ENCODE measurements at places on chromosomes 1 and 21. TPM values are rescaled to one million over a fixed set of nuclear protein-coding genes. Genes with fewer than 3 reads are reported as not detected.

DNA sequence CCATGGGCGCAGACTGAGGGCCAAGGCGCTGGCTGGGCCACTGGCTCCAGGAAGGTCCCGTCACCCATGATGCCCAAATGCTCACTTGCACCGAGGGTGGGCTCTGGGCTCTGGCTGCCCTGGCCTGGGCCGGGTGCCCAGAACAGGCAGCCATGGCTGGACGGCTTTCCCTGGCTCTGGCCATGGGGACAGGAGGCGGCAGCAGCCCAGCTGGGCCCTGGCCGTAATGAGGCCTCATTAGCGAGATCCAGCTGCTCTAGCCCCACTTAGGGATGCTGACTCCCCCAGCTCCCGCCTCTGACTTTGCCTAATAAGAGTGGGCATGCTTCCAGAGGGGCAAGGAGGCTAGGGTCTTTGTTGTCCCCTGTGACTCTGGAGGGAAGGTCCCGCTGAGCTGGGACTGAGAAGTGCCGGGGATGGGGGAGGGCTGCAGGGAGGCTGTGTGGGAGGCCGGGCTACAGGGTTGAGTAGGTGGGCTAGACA, 11.8 kb downstream of the SLC6A9 start:
- peak; percentile 45 for DNase-seq
- peak overlapping the region; percentile 16 for H3K27ac ChIP-seq
- H3K27me3 ChIP-seq: no peaks in the 10 kb centered on the region
- H3K4me1 ChIP-seq: peaks cover 20% of the 10 kb centered on the region
- no peak overlapping the region for H3K4me3 ChIP-seq
- H3K36me3 ChIP-seq: no peaks in the 10 kb centered on the region

GRCh38 chr21:25324666-25325065, 282.6 kb downstream of the MRPL39 start:
- H3K27me3 ChIP-seq: no peaks in the 10 kb centered on the region
- no peak for DNase-seq
- H3K27ac ChIP-seq: no peak overlapping the region

DNA sequence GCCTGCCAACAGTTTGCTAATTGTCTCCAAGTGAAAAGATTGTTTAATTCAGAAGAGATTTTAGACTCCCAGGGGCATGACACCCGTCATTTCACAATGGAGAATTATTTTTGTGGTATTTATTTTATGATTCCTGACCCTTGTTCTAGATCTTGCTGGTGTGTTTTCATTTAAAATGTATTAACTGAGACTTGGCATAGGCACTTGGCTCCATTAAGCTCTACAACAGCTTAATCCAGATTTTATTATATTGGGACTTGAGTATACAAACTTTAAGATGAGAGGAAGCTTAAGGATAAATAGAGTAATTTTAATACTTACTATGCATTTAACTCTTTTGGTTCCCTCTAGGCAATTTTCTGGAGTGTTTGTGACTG, 101.3 kb upstream of the KCNE2 start:
- DNase-seq: no peak
- H3K4me1 ChIP-seq: no peaks in the 10 kb centered on the region
- no peak overlapping the region for H3K27ac ChIP-seq
- no peak overlapping the region for H3K4me3 ChIP-seq
- H3K27me3 ChIP-seq: no peaks in the 10 kb centered on the region

- H3K4me1 ChIP-seq: peaks cover 13% of the 10 kb centered on the region
- no peak overlapping the region for H3K4me3 ChIP-seq
- no peak for DNase-seq
- H3K27me3 ChIP-seq: no peaks in the 10 kb centered on the region
- no peaks in the 10 kb centered on the region for H3K36me3 ChIP-seq
- H3K27ac ChIP-seq: no peak overlapping the region
Measured at GRCh38 chr1:100455478-100456072, 82.4 kb upstream of the GPR88 start.

- no peak for DNase-seq
- H3K27ac ChIP-seq: no peak overlapping the region
- H3K27me3 ChIP-seq: no peaks in the 10 kb centered on the region
- peaks cover 27% of the 10 kb centered on the region for H3K36me3 ChIP-seq
- peaks cover 15% of the 10 kb centered on the region for H3K4me1 ChIP-seq
Measured at GRCh38 chr1:156012051-156012817, 8.5 kb downstream of the SSR2 start.

DNA sequence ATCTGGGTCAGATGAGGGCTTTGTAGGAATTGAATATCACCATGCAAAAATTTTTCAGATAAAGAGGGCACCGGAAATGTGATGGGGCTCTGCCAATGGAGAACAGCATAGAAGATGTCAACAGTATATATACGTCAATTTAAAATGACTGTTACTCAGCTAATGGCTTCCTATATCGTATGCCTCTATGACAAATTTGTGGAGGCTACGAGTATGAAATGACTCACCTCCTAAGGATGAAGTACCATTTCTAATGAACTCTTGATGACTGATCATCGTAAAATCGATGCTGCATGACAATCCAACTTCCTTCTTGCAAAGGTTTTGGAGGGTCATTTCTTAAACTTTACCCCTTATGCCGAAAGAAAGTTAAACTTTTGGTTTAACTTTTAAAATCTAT, 450.3 kb upstream of the ZP4 start:
- no peak overlapping the region for H3K27ac ChIP-seq
- H3K27me3 ChIP-seq: no peaks in the 10 kb centered on the region
- no peaks in the 10 kb centered on the region for H3K4me1 ChIP-seq
- no peak overlapping the region for H3K4me3 ChIP-seq
- H3K36me3 ChIP-seq: peaks cover 2% of the 10 kb centered on the region

DNA sequence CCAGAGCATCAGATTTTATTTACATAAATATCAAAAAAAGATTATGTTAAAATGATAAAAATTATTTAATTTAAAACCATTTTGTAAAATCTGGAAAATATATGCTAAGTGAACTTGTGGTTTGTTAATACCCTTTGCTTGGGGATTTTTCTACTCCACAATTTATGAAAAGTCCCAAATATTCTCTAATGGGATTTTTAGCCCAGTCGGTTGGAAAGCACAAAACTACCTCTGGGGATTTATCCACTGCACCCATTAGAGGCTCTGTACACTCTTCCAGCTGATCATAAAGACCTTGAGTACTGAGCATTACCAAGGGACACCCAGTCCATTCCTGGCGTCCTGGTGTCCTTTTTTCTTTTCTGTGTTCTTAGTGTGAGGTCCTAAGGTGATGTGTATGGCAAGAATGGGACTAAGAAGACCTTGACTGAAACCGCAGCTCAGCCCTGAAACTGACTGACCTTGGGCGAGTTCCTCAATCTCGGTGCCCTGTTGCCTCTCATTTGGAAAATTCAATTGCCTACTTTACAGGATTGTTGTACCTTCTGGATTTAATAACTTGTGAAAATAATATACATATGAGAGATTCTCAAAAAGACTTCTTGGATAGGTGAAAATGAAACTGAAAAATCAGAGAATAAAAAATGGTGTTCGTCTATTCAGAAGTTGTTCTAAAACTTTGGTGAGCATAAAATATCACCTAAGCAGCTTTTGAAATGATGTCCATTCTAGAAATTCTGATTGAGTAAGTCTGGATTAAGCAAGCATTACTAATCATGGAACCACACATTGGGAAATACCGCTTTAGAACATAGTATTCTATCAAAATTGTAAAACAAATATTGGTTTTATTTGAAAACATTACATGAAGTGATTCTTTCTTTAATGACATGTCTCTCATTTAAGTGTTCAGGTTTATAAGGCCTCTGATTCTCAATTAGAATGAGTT, 21.5 kb upstream of the SAMSN1 start:
- no peaks in the 10 kb centered on the region for H3K36me3 ChIP-seq
- H3K27ac ChIP-seq: no peak overlapping the region
- H3K27me3 ChIP-seq: no peaks in the 10 kb centered on the region
- H3K4me1 ChIP-seq: no peaks in the 10 kb centered on the region
- no peak overlapping the region for H3K4me3 ChIP-seq

DNA sequence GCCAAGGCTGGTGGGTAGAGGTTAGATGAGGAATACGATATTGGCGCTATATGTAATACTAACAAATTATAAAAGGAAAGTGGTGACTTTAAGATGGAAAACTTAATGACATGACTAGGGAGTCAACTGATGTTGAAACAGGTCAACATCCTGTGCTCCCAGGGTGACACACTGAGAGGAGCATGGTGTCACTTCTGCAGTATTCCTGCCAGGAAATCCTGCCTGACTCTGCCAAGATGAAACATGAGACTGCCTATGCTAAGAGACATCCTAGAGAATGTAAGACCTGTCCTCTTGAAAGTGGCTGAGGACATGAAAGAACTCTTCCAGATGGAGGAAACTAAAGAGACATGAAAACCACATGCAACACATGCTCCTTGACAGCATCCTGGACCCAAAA, 65.0 kb upstream of the KCND3 start:
- no peak overlapping the region for H3K4me3 ChIP-seq

DNA sequence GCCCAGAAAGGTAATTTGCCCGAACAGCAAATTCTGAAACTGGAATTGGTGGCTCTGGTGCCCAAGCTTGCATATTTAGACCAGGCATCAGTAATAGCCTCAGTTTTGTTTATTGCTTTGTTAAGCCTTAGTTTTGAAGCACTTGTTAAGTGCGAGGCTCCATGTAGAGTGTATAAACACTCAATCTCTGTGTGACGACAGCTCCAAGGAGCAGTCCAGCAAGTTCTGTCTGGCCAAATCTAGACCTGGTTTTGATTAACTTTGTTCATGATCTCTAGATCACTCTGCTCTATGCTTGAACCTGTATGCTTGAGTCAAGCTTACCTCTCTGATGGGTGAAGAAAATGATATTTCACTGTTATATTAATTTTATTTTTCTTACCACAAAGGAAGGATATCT, 37.4 kb downstream of the DOP1B start:
- H3K4me3 ChIP-seq: no peak overlapping the region
- peaks cover 4% of the 10 kb centered on the region for H3K4me1 ChIP-seq
- no peaks in the 10 kb centered on the region for H3K36me3 ChIP-seq
- no peaks in the 10 kb centered on the region for H3K27me3 ChIP-seq
- no peak for DNase-seq

DNA sequence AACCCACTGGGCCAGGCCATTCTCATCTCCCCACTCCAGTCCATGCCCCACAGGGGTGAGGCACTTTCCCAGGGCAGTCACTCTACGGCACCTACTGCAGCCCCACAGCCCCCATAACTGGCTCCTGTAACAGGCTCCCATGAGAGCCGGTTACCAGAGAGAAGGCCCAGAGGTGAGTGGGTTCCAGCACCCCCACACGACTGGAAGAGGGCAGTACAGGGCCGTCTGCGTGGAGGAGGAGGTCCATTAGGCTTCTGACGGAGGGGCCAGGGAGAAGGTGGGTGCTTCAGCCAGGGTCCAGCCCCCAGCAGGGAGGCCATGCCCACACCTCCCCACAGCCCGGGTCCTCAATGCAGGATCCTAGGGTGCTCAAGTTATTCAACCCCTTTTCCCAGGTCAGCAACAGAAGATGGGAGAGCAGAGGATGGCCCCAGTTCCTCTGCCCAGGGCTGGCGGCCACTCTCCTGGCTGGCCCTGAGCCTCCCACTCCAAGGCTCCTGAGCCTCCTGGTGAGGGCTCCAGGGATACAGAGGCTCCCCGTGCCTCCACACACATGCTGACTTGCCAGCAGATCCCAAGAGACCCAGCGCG, 1.6 kb downstream of the ACAP3 start:
- H3K27me3 ChIP-seq: peaks cover 10% of the 10 kb centered on the region
- peaks cover 37% of the 10 kb centered on the region for H3K4me1 ChIP-seq
- no peaks in the 10 kb centered on the region for H3K36me3 ChIP-seq
- H3K27ac ChIP-seq: no peak overlapping the region
- H3K4me3 ChIP-seq: peak overlapping the region; percentile 71
- DNase-seq: no peak

GRCh38 chr1:110383251-110383990, 7.4 kb downstream of the SLC16A4 start:
- no peak overlapping the region for H3K4me3 ChIP-seq
- no peak for DNase-seq
- H3K27me3 ChIP-seq: no peaks in the 10 kb centered on the region
- peaks cover 1% of the 10 kb centered on the region for H3K36me3 ChIP-seq
- no peak overlapping the region for H3K27ac ChIP-seq

GRCh38 chr1:18932387-18932786, 24.1 kb downstream of the IFFO2 start:
- no peak overlapping the region for H3K27ac ChIP-seq
- H3K4me1 ChIP-seq: peaks cover 7% of the 10 kb centered on the region
- DNase-seq: no peak
- H3K27me3 ChIP-seq: no peaks in the 10 kb centered on the region
- no peaks in the 10 kb centered on the region for H3K36me3 ChIP-seq

DNA sequence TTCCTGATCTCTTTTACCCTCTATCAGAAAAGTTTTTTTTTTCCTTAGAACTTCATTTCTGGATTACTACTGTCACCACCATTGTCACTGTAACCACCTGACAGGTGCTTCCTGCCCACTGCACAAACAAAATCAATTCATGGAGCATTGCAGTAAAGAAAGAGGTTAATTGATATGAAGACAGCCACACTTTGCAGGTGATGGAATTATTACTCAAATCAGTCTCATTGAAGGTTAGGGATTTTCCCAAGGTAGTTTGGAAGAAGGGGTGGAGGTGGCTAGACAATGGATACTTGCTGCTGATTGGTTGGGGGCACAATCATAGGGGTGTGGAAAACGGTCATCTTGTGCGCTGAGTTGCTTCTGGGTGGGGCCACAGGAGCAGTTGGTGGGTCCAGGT, 230.8 kb upstream of the CACYBP start:
- no peaks in the 10 kb centered on the region for H3K36me3 ChIP-seq
- no peaks in the 10 kb centered on the region for H3K4me1 ChIP-seq
- H3K4me3 ChIP-seq: no peak overlapping the region
- DNase-seq: no peak
- no peak overlapping the region for H3K27ac ChIP-seq

- peaks cover 46% of the 10 kb centered on the region for H3K4me1 ChIP-seq
- DNase-seq: no peak
- H3K27ac ChIP-seq: no peak overlapping the region
- no peak overlapping the region for H3K4me3 ChIP-seq
Measured at GRCh38 chr1:93611668-93612067, 70.0 kb downstream of the BCAR3 start.

DNA sequence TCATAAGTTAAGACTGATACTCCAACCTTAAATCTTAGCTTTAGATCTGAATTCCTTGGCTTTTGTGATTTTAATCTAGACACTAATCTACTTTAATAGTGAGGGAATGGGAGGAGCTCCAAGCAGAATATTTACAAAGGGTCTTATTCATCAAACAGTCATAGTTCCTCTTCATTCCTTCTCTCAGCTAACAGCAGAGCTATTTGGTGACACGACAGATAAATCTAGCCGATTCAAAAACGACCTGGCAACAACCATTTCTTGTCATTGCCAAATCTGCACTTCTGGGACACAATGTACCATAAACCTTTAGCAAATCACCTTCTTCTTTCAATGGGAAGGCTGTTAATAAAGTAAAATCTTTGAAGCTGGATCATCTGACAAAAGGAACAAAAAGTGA, 52.8 kb upstream of the FOXD3 start:
- H3K4me3 ChIP-seq: no peak overlapping the region
- H3K27me3 ChIP-seq: peaks cover 24% of the 10 kb centered on the region
- no peak overlapping the region for H3K27ac ChIP-seq
- no peak for DNase-seq
- H3K4me1 ChIP-seq: no peaks in the 10 kb centered on the region

DCST2 gene
- total RNA-seq: 2.0 TPM

FAM167B gene
- 5.3 TPM for total RNA-seq

SPRR2F gene
- total RNA-seq: not detected

HCRTR1 gene
- 0.06 TPM for total RNA-seq

MRPL37 gene
- 60.4 TPM for total RNA-seq
